HFFc6 (cell line): ENCODE measurements at places on chromosomes 3 and 15.

DNA sequence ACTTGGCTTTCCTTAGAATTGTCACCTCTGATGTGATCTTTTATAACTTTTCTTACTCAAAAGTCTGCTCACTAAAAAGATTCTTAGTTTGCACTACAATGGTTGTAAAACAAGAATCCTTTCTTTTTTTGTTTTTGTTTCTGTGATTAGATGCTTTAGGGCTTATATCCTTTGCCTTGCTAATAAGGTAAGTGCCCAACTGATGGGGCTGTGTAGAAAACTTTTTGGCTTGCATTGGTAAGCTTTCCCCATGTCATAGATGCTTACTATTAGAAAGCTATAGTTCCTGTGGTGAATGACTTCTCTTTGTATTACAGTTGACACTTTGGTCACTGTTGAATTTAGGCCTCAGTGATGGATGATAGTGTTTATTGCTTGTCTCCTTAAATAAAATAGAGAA is 5.1 kb downstream of the ABHD5 start:
- H3K4me1 ChIP-seq, result peaks cover 56% of the 10 kb centered on the region
- no peak overlapping the region for H3K4me3 ChIP-seq
- DNase-seq, result no peak

GRCh38 chr15:52511084-52511483 is 17.6 kb downstream of the MYO5A start:
- peak overlapping the region; percentile 37; the same call in 1 of the 2 replicates for H3K27ac ChIP-seq
- no peaks in the 10 kb centered on the region for H3K36me3 ChIP-seq
- H3K4me3 ChIP-seq, result no peak overlapping the region
- DNase-seq, result no peak

- no peak overlapping the region for H3K4me3 ChIP-seq
- no peak for DNase-seq
- no peaks in the 10 kb centered on the region for H3K36me3 ChIP-seq
- H3K27ac ChIP-seq, result no peak overlapping the region
- H3K27me3 ChIP-seq, result peaks cover 1% of the 10 kb centered on the region; the same call in 1 of the 2 replicates
- H3K4me1 ChIP-seq, result no peaks in the 10 kb centered on the region
These were observed 269.8 kb downstream of the SV2B start for GRCh38 chr15:91369823-91370222.

DNA sequence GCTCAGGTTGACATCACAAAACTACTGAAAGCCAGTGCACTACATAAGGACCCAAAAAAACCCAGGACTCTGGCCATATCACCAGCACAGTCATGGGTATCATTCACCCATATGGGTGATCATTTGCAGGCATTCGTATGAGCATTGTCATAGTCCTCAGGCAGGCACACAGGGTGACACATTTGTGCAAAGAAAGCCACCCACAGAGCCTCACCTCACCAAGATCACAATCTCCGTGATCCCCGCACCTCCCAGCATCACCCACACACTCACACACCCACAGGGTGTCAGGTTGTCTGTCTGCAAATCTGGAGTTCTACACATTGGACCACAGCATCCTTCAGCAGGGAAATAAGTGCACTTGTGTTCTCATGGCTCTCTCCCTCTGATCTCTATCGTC is 166.0 kb upstream of the LPP start:
- H3K4me3 ChIP-seq, result no peak overlapping the region
- H3K27me3 ChIP-seq, result no peaks in the 10 kb centered on the region; the same call in 1 of the 2 replicates
- H3K27ac ChIP-seq, result peak overlapping the region; percentile 88; the same call in 1 of the 2 replicates
- peaks cover 5% of the 10 kb centered on the region; the same call in 1 of the 2 replicates for H3K36me3 ChIP-seq

DNA sequence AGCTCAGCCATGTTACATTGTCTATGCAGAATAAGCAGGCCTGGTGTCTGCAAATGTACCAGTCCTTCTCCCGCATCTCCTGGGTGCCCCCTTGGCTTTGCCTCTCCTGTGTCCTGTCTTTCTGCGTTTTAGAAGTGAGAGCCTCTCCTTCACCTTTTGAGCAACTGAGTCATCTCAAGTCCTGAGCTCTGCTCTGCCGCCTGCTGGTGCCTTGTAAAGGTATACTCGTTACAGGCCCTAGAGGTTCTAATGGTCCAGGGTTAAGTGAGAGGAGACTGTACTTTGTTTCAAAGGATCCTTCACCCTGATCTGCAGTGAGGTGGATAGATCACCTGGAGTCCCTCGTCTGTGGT is 12.6 kb downstream of the GHRL start:
- H3K4me3 ChIP-seq, result no peak overlapping the region
- no peaks in the 10 kb centered on the region; the same call in 1 of the 2 replicates for H3K27me3 ChIP-seq
- peaks cover 6% of the 10 kb centered on the region; the same call in 1 of the 2 replicates for H3K36me3 ChIP-seq
- H3K27ac ChIP-seq, result no peak overlapping the region
- no peak for DNase-seq

GRCh38 chr15:52523192-52523591 is 5.5 kb downstream of the MYO5A start:
- peak overlapping the region; percentile 97 for H3K27ac ChIP-seq
- no peaks in the 10 kb centered on the region; the same call in 1 of the 2 replicates for H3K27me3 ChIP-seq
- H3K4me3 ChIP-seq, result peak overlapping the region; percentile 35
- peaks cover 14% of the 10 kb centered on the region for H3K36me3 ChIP-seq

DNA sequence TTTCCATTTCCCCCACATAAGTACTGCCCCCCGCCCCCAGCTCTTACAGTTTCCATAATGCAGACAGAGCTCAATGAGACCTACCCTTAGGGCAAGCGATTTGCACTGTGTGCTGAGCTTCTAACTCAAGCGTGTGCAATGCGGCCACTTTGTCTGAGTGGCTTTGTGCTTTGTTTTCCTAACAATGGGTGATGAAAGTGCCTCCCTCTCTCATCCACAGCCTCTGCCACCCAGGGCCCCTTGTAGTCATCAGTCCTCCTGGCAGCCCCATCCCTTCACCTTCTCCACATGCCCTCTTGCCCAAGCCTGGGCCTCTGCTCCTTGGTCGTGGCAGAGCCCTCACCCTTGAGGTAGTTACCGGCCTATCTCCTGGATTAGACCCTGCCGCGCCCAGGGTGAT is 17.2 kb downstream of the DAPK2 start:
- peaks cover 3% of the 10 kb centered on the region; the same call in 1 of the 2 replicates for H3K27me3 ChIP-seq
- no peak for DNase-seq
- H3K27ac ChIP-seq, result no peak overlapping the region
- H3K36me3 ChIP-seq, result no peaks in the 10 kb centered on the region

DNA sequence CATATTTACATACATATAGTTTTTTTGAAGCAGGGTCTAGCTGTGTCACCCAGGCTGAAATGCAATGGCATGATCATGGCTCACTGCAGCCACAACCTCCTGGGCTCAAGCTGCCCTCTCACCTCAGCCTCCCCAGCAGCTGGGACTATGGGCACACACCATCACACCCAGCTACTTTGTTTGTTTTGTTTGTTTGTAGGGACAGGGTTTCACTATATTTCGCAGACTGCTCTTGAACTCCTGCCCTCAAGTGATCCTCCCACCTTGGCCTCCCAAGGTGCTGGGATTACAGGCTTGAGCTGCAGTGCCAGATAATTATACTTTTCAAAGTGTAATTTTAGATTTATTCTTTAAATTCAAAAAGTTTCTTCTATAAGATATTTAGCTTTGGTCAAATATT is 10.2 kb downstream of the GTF2A2 start:
- H3K36me3 ChIP-seq, result peaks cover 30% of the 10 kb centered on the region
- no peak for DNase-seq
- H3K4me3 ChIP-seq, result no peak overlapping the region
- H3K4me1 ChIP-seq, result peaks cover 37% of the 10 kb centered on the region
- no peak overlapping the region for H3K27ac ChIP-seq

- no peaks in the 10 kb centered on the region for H3K36me3 ChIP-seq
- H3K27ac ChIP-seq, result no peak overlapping the region
- no peaks in the 10 kb centered on the region for H3K4me1 ChIP-seq
- no peak overlapping the region for H3K4me3 ChIP-seq
These were observed 113.7 kb upstream of the GOLGA8J start for GRCh38 chr15:29968895-29969561.
